ENCODE measurements at places on chromosomes 7 and 10. TPM values are rescaled to one million over a fixed set of nuclear protein-coding genes. Genes with fewer than 3 reads are reported as not detected.

The PNLIPRP2 gene
- total RNA-seq = not detected

The OR9A2 gene
- total RNA-seq = not detected

The FGFR2 gene
- total RNA-seq = 0.52 TPM

The AKR1C2 gene
- total RNA-seq = 3.7 TPM

The LIPM gene
- not detected for total RNA-seq

The LDB3 gene
- not detected for total RNA-seq

The SFXN2 gene
- 1.4 TPM for total RNA-seq

The OR2A12 gene
- not detected for total RNA-seq

The NRG3 gene
- total RNA-seq = not detected

Measured in epithelial cell of alveolus of lung (primary cell).